ENCODE measurements at places on chromosomes 6 and 20.

- no peak for DNase-seq
Measured at GRCh38 chr6:151763303-151763702, 44.2 kb upstream of the ESR1 start.

- DNase-seq: no peak
Measured at GRCh38 chr6:14867802-14868201, 378.1 kb upstream of the JARID2 start.

GRCh38 chr20:57666834-57667157, 43.0 kb downstream of the PMEPA1 start:
- DNase-seq: no peak

DNA sequence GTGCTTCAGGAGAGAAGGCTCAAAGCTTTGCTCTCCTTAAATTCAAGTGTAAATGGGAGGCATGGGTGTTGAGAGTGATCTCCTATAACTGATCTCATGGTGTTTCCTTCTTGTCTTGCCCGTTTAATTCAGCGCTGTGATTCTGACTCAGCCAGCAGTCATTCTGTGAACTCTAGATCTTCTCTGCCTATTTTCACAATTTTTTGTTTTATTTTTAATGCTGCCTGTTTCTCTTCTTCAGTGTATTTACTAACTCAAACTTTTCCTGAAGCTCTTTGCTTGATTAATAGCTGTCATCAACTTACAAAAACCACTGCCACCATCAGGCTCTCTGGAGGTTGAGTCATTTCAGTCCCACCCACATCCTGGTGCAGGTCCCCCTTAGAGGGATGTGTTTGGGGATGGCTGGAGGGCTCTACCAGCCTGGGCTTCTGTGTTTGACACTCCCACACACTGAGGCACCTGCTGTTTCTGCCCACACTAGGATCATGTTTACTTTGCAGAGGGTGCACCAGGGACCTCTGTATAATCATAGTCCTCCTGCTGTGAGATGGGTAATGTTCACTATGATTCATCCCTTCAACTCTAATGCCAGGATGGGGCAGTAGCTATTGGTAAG, 94.0 kb downstream of the SHLD1 start:
- no peak for DNase-seq

DNA sequence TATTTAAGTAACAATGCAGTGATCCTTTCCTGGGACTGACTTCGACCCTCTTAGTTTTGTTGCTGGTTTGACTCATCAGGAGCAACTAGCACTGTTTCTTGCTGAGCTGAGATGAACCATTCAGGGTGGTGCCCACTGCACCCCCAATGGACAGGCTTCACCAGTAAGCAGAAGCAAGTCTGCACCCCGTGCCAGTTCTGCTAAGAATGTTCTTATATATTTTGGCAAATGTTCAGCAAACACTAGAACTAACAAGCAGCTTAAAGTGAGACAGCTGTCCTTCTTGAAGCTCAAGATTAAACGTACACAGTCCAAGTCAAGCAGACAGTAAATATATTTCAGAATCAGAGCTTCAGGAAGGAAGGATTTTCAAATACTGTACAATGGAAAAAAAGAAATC, 561.3 kb upstream of the CDH4 start:
- no peak for DNase-seq

DNA sequence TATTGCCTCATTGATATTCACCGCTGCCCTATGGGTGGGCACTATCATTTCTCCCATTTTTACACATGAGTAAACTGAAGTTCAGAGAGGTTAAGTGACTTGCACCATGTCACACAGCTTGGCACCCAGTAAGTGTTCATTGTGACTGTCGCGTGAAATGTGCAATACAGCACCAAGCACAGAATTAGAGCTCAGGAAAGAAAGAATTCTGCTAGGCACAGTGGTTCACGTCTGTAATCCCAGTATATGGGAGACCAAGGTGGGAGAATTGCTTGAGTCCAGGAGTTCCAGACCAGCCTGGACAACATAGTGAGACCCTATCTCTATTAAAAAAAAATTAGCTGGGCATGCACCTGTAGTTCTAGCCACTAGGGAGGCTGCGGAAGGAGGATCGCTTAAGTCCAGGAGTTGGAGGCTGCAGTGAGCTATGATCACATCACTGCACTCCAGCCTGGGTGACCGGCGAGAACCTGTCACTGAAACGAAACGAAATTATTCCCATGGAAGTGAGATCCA, 626 bp downstream of the SLC13A3 start:
- no peak for DNase-seq

DNA sequence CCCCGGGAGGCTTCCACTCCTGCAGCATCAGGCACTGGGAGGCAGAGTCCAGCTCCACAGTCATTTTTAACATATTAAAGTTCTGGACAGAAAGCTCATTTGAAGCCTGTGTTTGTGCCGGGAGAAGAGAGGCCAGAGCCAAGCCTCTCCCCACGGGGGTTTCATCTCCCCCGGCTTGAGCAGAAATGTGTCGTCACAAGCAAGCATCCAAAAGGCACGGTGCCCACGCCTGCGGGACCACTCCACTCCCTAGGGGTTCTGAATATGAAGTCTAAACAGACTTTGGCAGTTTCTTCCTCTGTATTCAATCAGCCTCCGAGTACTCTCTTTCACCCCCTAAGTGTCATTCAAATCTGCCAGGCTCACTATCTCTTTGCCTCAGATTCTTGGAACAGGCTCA, 75.3 kb downstream of the STK35 start:
- no peak for DNase-seq

DNA sequence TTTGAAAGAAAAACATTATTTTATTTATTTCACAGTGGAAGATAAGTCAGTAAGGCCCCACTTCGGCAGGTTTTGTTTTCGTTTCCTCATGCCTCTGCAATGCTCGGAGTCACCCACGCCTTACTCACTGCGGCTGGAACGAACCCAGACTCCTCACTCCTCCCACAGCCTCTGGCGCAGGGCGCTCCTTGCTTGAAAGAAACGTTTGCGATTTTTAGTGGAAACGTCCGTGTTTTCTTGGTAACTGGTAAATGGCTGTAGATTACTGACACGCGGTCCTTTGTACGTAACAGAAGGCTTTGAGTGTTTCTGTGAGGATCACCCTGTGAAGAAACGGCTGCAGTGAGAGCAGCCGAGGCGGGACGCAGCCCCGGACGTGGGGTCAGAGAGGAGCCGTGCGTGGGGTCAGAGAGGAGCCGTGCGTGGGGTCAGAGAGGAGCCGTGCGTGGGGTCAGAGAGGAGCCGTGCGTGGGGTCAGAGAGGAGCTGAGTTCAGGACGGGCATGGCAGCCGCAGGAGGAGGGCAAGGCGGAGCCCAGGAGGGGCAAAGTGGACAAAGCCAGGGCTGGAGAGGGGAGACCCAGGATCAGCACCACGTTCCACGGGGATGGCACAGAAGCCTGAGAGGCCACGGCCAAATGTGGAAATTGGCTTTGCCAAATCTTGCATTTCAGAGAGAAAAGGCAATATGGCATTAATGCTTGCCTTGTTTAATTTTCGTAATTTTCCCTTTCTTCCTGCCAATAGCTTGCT, 198.6 kb upstream of the THBS2 start:
- DNase-seq: no peak

- DNase-seq: no peak
Measured at GRCh38 chr6:122372647-122373046, 26.8 kb upstream of the HSF2 start.

DNA sequence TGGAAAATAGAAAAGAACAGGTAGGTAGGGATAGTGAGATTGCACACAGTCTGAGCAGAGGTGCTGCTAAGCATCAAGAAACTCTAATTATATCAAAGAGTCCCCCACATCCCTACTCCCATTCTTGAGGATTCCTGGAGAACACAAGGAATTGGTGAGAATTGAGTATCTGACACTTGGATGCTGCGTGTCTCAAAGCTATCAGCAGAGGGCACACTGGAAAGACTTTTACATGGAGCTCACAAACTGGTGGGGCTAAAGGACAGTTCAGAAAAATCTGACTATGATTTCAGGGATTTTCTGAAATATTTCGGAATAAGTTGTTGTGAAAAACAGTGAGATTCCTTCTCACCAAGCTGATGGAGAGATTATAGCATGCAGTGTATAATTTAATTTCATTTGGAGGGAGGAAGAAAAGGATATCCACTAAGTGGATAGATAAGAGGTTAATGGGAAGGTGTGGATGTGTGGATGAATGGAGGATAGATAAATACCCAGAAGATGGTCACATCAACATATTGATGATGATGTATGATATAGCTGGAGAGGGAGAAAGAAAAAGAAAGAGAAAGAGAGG, 215.4 kb upstream of the DEFB112 start:
- no peak for DNase-seq

GRCh38 chr20:46803123-46804020, 91.3 kb upstream of the EYA2 start:
- DNase-seq: no peak

DNA sequence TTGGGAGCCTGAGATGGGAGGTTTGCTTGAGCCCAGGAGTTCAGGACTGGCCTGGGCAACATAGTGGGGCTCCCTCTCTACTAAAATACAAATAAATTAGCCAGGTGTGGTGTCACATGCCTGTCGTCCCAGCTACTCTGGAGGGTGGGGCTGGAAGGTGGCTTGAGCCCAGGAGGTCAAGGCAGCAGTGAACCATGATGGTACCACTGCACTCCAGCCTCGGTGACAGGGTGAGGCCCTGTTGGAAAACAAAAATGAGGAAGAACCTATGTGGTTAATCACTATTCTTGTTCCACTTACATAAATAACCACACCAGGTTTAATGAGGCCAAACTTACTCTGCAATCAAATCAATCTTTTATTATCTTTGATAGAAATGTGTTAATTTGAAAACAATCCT, 5.4 kb downstream of the PPDPF start:
- DNase-seq: no peak

DNA sequence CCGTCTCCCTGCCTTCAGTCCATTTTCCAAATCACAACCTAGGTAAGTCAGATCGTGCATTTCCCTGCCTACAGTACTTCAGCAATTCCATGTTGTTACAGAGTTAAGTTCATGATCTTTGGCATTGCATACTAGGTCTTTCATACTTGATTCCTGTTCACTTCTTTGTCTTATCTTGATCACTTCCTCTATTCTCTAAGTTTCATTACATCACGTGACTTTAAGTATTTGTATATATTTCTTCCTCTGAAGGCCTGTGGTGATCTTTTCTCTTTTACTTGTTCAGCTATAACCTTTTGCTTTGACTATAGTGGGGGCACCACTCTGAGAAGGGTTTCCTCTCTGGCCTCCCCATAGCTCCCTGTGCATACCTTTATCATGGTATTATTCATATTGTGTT, 100.2 kb downstream of the TRMT11 start:
- DNase-seq: no peak

All from stimulated activated CD4-positive, alpha-beta T cell treated with anti-CD3 and anti-CD28 coated beads, Interleukin-1b, Interleukin-23, amount 100 ng/mL, for 1 hour (primary cell).